ENCODE measurements at places on chromosomes 16 and 17. TPM values are rescaled to one million over a fixed set of nuclear protein-coding genes. Genes with fewer than 3 reads are reported as not detected.

GRCh38 chr16:31876951-31877828, 3.6 kb downstream of the ZNF267 start:
- peak; percentile 89 for DNase-seq

DNA sequence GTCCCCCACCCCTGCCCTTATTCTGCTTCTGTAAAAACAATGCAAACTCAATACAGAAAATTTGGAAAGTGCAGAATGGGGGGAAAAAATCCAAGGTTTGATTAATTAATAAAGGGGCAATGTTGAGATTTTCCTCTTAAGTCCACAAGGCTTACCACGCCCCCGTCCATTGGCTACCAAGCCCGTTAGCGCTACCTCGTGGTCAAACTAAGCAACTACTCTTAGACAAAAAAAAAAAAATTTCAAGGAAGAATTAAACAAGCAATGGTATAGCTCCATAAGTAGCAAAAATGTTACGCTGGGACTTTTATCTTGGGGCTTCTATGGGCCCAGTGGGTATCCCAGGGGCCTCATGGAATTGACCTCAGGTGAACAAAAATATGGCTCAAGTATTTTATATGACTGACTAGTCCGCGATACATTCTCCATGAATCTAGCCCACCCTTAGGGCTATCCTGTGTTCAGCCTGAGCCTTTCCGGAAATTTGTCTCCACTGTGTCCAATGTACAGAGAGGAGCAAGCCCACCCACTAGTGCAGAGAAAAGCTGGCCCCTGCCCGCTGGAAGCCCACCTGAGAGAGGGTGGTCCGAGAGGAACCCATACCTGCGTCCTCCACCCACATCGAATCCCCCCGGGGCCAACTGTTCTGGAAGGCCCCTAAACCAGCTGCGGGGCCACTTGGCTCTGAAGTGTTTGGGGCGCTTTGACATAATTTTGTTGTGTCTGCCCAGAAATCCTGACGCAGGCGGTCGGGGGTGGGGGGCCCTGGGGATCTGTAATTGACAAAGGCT, 19.1 kb upstream of the TEX2 start:
- peak; percentile 89 for DNase-seq

GRCh38 chr17:46848534-46848933, 2.8 kb upstream of the WNT9B start:
- DNase-seq: no peak

GRCh38 chr16:57997528-57998265, 2.8 kb downstream of the ZNF319 start:
- no peak for DNase-seq

GRCh38 chr16:4376126-4376892, 4.7 kb downstream of the VASN start:
- peak; percentile 94 for DNase-seq

GRCh38 chr16:23856251-23856709, 20.5 kb downstream of the PRKCB start:
- no peak for DNase-seq

GRCh38 chr16:66359811-66360608, 6.5 kb upstream of the CDH5 start:
- no peak for DNase-seq

DNA sequence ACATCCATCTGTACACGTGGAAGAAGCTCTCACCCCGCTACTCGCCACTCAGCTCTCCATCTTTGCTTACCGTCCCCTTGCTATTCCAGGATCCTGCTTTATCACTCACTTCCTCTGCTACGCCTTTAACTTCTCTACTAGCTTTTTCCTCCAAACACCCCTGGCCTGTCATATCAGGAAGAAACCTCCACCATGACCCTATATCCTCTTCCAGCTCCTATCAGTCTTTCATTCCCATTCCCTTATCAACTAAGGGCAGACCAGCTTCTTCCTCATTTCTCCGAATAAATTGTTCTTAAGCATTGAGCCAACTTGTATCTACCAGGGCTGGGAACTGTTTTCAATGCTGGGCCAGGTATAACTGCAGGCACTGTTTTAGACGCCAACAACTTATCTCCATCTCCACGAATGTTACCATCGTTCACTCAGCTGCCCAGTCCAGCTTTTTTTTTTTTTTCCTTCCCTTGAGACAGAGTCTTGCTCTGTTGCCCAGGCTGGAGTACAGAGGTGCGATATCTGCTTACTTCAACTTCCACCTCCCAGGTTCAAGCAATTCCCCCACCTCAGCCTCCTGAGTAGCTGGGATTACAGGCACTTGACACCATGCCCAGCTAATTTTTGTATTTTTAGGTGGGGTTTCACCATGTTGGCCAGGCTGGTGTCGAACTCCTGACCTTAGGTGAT, 4.3 kb downstream of the IQCK start:
- DNase-seq: no peak

GRCh38 chr17:47611372-47612350, 38.1 kb upstream of the KPNB1 start:
- no peak for DNase-seq

The DLX4 gene
- total RNA-seq: not detected

The NOG gene
- total RNA-seq: not detected

The ZG16B gene
- total RNA-seq: 1.4 TPM

The NXN gene
- 18.1 TPM for total RNA-seq

The PNPO gene
- 198 TPM for total RNA-seq

The MAFG gene
- total RNA-seq: 19.1 TPM

Measured in fibroblast of the aortic adventitia (primary cell).